ENCODE measurements at places on chromosomes 1 and 21.

GRCh38 chr1:26189331-26189730 lies 1.1 kb upstream of the CATSPER4 start:
- DNase-seq = no peak

- no peak for DNase-seq
These were observed 5.1 kb upstream of the OLFML2B start for GRCh38 chr1:162028726-162029125.

DNA sequence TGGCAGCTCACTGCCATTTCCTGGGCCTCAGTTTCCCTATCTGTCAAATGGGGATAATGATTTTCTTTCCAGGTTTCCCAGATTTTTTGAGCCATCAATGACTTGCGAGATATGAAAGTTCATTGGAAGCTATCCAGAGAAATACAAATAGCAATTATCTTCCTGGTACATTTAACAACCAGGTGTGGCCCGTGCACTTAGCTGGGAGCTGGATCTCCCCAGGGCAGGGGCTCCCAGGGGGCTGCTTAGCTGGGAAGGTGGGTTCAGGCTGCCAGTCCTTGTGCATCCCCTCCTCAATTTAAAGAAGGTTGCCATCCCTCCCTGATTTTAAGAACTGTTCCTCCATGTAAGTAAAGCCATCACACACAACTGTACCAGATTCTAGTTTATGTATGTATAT lies 3.6 kb upstream of the TMEM54 start:
- DNase-seq = no peak

DNA sequence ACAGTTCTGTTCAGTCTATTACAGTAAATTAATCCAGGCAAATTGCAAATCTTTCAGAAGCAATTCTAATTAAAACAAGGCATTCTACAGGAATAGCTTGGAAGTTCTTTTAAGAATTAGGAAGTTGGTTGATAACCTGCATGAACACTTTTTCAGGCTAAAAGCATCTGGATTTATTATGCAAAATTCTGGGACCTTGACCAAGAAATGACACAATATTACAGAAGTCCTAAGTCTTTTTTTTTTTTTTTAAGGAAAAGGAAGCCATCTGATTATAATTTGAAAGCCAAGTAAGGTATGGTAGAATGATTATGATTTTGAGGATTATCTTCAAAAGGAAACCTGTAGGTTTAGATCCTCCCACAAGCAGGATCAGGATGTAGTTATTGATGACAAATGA lies 74.7 kb upstream of the KCNK2 start:
- DNase-seq = no peak

GRCh38 chr1:178483251-178483957 lies 13.4 kb downstream of the CLEC20A start:
- DNase-seq = no peak

GRCh38 chr1:106678279-106679050 lies 378.0 kb upstream of the PRMT6 start:
- no peak for DNase-seq

DNA sequence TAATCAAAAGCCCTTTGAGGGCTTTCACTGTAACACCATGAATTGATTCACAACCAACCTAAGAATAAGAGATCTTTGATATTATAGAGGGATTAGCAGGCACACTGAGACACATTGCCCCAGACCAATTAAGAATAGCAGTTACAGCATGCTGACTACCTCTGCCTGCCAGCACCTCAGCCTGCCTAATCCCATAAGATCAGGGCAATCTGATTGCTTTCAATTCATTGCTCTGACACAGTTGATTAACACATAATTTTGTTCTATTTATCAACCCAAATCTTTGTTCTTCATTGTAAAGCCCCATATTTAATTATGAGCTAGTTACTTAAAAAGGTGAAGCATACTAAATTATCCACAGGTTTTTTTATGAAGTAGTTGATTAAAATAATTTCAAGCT lies 548.8 kb upstream of the ZP4 start:
- DNase-seq = peak; percentile 81

- DNase-seq = peak; percentile 74
These were observed 56.9 kb downstream of the SLC45A1 start for GRCh38 chr1:8374812-8375211.

- no peak for DNase-seq
These were observed 48.1 kb downstream of the SPATA46 start for GRCh38 chr1:162328512-162328911.

- DNase-seq = no peak
These were observed 356.9 kb upstream of the RUNX1 start for GRCh38 chr21:35405981-35406380.

DNA sequence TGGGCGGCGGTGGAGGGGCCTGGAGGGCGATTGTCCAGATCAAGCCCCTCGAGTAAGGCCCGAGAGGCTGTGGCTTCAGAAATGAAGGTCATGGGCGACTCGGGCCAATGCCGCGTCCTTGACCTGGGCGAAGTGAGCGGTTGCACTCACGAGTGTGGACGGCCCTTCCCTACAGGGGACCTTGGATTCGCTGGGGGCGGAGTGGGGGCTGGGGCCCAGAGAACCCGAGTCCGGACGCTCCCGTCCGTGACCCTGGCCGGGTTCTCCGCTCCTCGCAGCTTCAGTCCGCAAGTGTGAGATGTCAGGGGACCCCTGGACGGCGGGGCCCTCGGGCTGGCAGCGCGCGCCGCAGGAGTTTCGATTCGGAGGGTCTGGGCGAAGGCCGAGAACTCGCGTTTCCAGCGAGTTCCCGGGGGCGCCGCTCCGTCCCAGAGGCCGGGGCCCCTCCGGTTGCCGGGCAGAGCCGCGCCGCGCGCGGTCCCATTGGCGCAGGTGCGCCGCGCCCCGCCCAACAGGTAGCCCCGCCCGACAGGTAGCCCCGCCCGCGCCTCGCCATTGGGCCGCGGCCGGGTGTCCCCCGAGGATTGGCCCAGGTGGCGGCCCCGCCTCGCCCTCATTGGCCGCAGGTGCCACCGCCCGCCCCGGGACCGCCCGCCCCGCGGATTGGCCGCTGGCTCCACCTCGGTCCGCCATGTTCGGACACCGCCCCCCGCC lies at the start of gene PRKCZ:
TSS of gene PRKCZ (plus strand) at position 694 of the 714 bp plus-strand sequence. CDS start 220 bp downstream, outside the sequence.
- DNase-seq = peak; percentile 95

DNA sequence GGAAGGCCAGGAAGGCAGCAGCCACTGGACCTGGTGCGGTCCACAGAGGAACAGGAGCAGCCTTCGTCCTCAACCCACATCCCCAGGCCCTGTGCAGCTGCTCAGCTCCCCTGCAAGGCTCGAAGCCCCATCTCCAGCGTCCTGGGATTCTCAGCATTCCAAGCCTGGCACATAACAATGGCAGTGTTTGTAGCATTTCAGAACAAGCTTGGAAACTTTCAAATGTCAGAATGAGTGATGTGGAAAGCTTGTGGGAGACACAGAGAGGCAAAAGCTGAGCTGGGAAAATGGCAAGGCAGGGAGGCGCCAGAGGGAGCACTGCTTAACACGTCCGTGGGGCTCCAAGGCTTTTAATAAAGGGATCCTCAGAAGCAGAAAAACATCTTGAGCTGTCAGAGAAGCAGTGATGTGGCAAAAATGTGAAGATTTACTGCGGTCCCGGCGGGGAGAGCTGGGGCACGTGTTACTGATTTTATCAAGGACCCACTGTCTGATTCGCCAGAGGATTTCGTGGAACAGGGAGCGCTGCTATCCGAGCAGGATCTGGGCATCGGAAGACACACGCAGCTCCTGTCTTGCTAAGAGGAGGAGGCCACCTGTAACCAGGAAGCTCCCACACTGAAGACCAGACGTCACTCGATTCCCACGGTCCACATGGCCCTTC lies 38.1 kb downstream of the TOMM20 start:
- DNase-seq = peak; percentile 14
